Mesothelial cell of epicardium (in vitro differentiated cells): ENCODE measurements at places on chromosomes 4 and X. TPM values are rescaled to one million over a fixed set of nuclear protein-coding genes. Genes with fewer than 3 reads are reported as not detected.

Gene DCX
- 6.1 TPM in 3 replicates for total RNA-seq

Gene TMEM129
- 36.0 to 37.8 TPM (median 37.3 TPM) in 3 replicates for total RNA-seq

- no peak for DNase-seq
Observed at GRCh38 chr4:85498068-85498733, 23.3 kb downstream of the ARHGAP24 start.

Gene CLDN22
- total RNA-seq: not detected in 3 replicates

GRCh38 chrX:12137951-12138360, 317 bp upstream of the FRMPD4 start:
- DNase-seq: no peak

Gene LRRC66
- total RNA-seq: 0.20 to 0.44 TPM (median 0.32 TPM) in 3 replicates

DNA sequence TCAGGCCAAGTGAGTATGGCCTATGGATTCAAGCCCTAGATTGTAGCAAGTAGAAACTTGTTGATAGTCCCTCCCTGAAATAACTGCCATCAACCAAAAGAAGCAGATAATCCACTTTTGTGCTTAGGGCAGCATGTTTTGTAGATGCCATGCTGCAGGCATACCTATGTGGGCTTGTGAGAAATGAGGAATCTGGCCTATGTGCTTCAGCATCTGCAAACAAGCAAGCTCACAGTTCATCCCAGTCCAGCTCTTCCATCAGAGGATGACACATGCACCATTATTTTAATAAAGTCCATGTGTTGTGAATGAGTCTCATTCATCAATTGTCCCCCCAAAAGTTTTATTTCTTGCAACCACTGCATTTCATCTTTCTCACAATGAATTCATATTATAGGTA, 421.9 kb upstream of the DIPK2B start:
- DNase-seq: no peak

Gene PRRG1
- total RNA-seq: 8.3 to 10.1 TPM (median 8.5 TPM) in 3 replicates

DNA sequence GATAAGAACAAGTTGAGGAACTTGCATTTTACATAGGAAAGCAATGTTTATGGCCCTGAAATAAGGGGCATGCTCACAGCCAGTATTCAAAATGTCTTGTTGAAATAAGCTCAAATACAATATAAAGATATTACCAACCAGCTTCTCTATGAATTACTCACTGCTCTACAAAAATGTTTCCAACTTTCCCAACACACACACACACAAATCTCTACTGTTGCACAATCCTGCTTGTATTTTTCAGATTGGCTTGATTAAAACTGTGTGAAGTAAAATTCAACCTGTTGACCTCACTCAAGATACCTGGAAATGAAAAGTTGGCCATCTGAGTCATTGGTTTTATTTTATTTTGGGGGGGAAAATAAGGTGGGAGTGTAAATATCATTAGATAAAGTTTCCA, 128.6 kb downstream of the CHIC2 start:
- DNase-seq: no peak

- DNase-seq: no peak
Observed at GRCh38 chr4:124641715-124642381, 70.7 kb downstream of the ANKRD50 start.

Gene RAB9B
- total RNA-seq: 1.6 to 1.9 TPM (median 1.9 TPM) in 3 replicates
